NCI-H460 (cell line): ENCODE measurements at places on chromosomes 1 and 21. TPM values are rescaled to one million over a fixed set of nuclear protein-coding genes. Genes with fewer than 3 reads are reported as not detected.

DNA sequence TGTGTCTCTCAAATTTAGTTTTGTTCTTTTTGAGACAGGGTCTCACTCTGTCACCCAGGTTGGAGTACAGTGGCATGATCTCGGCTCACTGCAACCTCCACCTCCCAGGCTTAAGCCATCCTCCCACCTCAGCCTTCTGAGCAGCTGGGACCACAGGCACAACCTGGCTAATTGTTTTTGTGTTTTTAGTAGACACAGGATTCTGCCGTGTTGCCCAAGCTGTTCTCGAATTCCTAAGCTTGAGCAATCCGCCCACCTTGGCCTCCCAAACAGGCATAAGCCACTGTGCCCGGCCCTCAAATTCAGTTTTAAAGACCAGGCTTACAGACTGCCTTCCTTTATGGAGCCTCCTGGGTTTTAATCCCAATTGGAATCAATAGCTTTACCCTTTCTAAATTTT, 83.7 kb upstream of the SELENON start:
- DNase-seq: no peak

DNA sequence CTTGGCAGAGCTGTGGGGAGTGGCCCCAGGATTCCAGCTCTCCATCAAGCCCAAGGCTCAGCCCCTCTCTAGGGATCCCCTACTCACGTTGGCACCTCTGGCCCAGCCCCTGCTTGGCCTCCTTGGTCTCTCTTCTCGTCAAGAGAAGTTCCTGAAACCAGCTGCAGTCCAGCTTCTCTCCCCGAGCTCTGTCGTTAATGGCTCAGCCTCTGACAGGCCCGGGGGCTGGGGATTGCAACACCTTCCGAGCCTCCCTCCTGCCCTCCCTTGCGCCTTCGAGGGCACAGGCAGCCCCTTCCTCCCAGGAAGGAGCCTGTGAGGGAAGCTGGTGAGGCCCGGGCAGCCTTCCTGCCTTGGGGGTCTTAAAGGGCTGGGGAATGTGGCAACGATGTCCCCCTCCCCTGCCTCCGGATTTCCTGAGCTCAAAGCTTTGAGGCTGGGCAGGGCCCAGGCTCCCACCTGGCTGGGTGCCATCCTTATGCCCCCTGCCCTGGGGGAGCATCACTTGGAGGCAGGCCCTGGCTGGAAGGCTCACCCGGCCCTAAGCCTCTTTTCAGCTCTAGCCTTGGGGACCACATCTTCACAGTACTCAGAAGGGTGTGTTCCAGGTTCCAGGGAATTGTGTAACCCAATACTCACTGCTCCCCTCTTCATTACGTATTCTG, at the start of gene CSF3R:
Gene CSF3R, minus strand, starts transcription at position 190 of the 665 bp plus-strand sequence. CDS start 3,417 bp downstream, outside the sequence.
- no peak for DNase-seq

- DNase-seq: no peak
Observed at GRCh38 chr1:218930472-218931241, 243.0 kb upstream of the LYPLAL1 start.

DNA sequence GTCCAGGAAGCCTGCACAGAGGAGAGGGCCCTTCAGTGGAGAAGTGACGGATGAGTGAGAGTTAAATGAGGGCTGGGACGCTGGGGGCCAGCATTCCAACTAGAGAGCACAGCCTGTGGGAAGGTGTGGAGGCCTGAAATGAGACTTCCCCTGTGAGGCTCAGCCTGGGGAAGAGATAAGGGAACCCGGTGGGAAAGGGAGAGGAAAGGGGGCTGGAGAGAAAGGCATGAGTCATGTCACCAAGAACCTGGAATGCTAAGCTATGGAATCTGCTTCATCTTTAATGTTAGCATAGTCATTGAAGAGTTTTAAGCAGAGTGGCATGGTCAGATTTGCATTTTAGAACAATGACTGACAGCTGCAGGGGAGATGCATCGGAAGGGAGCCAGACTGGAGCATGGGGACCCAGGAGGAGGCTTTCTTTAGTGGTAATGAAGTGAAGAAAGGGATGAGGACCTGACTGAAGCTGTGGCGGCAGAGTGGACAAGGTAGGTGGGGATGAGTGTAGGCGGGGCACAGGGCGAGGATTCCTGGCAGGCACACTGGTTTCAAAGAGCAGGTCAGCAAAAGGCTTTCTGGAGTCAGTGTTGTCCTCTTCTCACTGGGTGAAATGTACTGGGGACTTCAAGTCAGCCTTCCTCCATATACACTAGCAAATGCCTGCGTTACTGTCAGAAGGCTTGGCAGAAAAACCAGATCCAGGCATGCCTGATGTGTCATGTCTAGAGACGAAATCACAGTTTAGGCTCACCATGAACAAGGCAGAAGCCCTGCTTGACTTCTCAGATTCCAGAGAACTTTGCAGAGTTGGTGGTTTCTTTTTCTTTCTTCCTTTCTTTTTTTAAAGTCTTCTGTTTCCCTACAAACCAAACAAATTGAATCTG, 8.0 kb downstream of the RGL1 start:
- DNase-seq: no peak

DNA sequence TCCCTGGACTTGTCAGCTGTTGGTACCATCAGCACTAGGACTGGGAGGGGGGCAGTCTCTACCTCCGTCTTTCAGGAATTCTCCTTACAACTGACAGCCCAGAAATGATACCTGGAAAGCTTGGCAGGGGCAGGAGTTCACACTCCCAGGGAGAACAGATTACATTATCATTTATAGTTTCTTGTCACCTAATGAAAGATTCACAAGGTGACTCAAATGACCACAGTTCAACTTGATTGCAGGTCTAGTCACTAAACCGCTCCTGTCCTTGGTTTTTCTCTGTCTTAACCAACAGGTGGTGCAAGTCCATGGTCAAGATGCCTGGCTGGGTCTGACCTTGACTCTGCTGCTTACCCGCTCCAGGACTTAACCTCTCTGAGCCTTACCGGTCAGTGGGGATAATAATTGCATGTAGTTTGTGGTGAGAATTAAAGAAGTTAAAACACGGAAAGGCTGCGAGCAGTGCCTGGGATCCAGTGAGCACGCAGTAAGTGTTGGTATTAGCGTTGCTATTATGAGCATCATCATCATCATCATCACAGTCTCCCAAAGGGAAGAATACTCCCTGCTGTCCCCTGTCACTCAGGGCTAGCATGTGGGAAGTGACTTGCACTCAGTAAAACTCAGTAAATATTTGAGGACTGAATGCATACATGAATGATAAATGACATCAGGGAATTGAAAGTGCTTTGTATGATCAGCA, 125.3 kb upstream of the CD34 start:
- DNase-seq: peak; percentile 35

GRCh38 chr1:60068393-60069045, 5.1 kb downstream of the C1orf87 start:
- no peak for DNase-seq

DNA sequence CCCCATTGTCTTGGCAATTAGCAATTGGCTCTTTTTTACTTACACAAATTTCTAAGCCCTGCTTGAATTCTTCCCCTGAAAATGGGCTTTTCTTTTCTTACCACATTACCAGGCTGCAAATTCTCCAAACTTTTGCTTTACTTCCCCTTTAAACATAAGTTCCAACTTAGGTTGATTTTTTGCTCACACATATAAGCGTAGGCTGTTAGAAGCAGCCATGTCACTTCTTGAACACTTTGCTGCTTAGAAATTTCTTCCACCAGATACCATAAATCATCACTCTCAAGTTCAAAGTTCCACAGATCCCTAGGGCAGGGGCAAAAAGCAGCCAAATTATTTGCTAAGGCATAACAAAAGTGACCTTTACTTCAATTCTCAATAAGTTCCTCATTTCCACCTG, 35.4 kb upstream of the KCNH1 start:
- DNase-seq: no peak

GRCh38 chr1:205430696-205431305, 8.9 kb upstream of the LEMD1 start:
- peak; percentile 52 for DNase-seq

DNA sequence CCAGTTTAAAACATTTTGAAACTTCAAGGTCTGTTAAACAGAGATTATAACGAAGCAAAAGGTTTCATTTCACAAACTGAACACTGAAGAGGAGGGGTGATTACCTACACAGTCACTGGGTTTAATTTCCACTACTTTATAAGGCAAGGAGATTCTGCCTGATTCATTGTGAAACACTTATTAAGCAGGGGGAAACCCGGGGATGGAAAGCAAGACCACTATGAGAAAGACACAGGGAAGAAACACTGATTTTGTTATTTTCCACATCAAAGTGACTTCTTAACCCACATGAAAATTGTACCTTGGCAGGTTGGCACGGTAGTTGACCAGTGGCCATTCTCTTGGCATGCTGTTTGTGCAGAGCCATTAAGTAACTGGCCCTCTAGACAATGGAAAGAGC, 8.1 kb upstream of the F5 start:
- no peak for DNase-seq

DNA sequence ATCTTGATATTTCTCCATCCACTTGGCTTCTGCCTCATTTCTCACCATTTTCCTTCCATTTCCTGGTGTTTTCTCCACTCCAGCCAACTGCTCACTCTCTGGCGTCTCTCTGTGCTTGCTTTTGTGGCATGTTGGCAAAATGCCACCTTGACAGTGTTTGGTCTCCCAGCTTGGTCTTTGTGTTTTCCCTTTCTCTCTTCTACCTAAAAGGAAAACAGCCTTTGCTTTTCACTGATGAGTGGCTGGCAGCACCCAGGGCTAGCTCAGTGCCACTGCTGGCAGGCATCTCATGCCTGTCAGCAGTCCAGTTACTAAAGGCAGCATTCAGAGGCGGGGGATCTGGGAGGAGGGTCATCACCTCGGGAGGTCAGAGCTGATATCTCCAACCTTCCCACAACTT, 55.3 kb upstream of the DSCAM start:
- DNase-seq: no peak

GRCh38 chr1:119410961-119411360, 4.0 kb upstream of the HSD3B2 start:
- DNase-seq: no peak

- DNase-seq: no peak
Observed at GRCh38 chr1:197210426-197210825, 57.6 kb upstream of the CRB1 start.

DNA sequence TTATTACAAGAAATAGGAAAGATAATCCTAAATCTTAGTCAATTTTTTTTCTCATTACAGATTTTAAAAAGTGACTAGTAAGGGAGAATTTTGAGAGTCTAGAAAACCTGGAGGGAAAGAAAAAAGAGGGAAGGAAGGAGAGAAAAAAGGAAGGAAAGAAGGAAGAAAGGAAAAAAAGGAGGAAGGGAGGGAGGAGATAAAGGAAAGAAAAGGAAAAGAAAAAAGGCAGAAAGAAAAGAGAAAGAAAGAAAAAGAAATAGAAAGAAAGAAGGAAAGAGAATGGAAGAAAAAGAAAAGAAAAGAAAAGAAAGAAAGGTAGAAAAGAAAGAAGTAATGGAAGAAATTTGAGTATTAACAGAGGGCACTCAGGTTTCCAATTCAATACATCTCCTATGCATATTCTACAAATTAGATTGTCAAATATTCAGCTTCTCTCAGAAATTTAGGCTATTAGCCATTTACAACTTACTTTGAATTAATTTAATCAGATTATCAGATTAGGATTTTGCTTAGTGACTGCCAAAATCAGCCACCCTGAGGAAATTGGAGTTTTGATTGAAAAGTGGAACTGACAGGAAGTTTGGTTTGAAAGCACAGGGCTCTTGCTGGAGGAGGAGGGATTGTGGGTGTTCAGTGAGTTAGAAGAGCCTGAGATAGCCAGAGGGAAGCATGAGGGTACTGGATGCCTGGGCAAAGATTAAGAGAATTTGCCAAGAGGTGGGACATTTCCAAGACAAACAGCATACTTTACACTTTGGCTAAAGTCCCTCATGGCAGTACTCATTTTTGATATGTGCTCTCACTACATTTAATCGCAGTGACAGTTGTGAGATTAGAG, 677.8 kb downstream of the USP25 start:
- DNase-seq: no peak

Gene ELOVL1
- 68.9 and 69.5 TPM in 2 replicates for total RNA-seq

Gene NEK2
- total RNA-seq: 53.5 and 56.5 TPM in 2 replicates

Gene CCDC30
- total RNA-seq: 0.09 and 0.84 TPM in 2 replicates

Gene SPATA21
- total RNA-seq: not detected in 2 replicates
